ENCODE measurements at places on chromosomes 1 and 21. TPM values are rescaled to one million over a fixed set of nuclear protein-coding genes. Genes with fewer than 3 reads are reported as not detected.

NPL gene
- total RNA-seq = 1.7 TPM

DNA sequence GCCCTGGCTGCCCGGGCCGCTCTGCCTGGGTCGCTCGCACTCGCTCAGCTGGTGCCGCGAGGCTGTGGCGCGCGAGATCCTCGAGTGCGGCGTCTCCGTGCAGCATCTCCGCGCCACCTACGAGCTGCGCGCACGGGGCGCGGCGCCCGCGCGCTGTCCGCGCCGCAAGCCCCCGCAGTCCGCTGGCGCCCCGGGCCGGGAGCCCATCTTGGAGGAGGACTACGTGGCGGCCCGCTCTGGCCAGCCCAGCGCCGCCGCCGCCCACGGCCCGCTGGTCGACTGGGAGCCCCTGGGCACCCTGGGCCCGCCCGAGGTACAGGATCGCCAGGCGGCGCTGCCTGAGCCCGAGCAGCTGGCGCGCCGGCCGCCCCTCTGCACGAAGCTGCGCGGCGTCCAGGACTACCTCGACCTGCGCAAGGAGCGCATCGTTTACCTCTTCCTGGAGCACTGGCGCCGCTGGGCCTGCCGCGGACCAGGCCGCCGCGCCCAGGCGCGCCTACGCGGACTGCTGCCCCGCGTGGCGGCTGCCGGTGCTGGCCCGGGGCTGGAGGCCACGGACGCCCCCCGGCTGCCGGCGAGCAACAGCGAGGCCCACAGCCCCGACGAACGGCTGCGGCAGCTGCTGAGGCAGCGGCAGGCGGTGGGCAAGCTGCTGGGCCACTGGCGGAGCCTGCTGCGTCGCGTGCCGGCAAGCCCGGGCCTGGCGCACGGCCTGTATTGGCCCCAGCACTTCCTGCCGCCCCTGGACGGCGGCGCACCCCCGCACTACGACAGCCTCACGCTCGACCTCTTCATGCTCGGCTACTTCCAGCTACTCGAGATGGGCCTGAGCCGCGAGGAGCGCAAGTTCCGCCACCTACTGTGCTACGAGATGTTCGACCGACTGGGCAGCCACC is 10.9 kb downstream of the TNFRSF25 start:
- no peak overlapping the region for H3K27ac ChIP-seq
- no peak overlapping the region for H3K4me3 ChIP-seq
- peaks cover 49% of the 10 kb centered on the region for H3K27me3 ChIP-seq

DNA sequence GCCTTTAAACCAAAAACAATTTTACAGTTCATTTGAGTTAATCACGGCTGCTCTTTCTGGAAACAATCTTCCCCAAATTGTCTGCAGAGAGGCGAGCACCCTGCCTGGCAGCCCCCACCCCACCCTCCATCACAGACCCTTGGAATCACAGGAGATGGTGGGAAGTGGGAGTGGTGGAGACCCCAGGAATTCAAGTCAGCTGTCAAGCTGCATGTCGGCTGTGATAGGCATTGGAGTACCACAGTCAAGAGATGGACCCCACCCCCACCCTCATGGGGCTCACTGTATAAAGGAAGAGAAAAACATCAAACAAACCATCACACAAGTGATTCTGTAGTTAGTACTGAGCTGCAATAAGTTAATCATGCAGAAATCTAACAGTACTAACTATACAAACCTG is 360.4 kb downstream of the MATN1 start:
- H3K27me3 ChIP-seq = peaks cover 5% of the 10 kb centered on the region
- H3K36me3 ChIP-seq = no peaks in the 10 kb centered on the region
- H3K4me3 ChIP-seq = no peak overlapping the region
- H3K27ac ChIP-seq = no peak overlapping the region
- no peak for DNase-seq

CFAP74 gene
- not detected for total RNA-seq

DNA sequence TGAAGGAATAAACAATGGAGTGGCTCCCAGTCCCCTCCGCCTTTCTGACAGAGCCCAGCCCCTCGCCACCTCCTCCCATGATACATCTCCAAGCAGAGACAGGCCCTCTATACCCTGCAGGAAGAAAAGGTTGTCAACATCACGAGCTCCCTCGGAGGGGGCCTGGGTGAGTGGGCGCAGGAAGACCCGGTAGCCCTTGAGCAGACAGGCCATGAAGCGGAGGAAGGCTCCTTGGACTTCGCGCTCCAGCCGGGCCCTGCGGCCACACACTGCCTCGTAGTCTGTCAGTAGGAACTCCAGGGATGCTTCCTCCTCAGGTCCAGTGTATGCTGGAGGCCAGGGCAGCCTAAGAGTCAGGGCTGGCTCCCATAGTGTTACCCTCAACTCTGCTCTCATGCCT is 7.0 kb downstream of the DENND4B start:
- no peak overlapping the region for H3K27ac ChIP-seq
- no peak overlapping the region for H3K4me3 ChIP-seq
- peaks cover 86% of the 10 kb centered on the region for H3K36me3 ChIP-seq

REN gene
- total RNA-seq = not detected
